Activated T-helper 17 cell treated with anti-CD3 and anti-CD28 coated beads, Interleukin-2, amount 50 U/mL, for 72 hours (primary cell): ENCODE measurements at places on chromosomes 12 and 14.

- no peak for ATAC-seq
Observed at GRCh38 chr12:78559416-78559815, 305.2 kb upstream of the SYT1 start.

DNA sequence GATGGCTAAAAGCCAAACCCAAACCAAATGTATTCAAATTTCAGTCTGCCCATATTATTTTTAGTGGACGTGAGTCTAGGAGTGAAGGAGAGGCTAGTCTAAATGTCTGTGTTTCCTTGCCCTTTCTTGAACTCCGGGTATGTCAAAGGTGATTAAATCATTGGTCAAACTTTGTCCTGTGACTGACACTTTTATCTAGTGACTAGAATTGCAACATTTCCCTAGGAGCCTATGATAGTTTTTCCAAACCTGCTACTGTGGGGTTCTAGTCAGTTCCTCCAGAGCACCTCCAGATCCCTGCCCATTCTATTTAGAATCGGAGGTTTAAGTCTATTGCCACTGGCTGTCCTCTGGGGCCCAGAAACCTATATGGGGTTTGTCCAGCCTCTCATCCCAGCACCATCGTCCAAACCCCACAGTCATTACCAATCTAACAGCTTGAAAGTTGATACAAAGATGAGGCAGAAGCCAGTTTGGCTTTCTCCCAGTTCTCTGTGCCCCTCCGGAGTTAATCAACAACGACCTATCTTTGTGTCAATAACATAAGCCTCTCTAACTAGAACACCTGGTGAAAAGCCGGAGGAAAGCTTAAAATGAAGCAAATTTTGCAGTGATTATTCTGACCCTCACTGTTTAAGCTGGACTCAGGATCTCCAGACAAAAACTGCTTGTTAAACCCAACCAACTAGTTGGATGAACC, 306.7 kb downstream of the ZFP36L1 start:
- no peak for ATAC-seq

GRCh38 chr12:13000616-13000924, 505 bp upstream of the HEBP1 start:
- peak; percentile 51 for ATAC-seq

- no peak for ATAC-seq
Observed at GRCh38 chr14:78752518-78753188, 582.5 kb downstream of the NRXN3 start.

DNA sequence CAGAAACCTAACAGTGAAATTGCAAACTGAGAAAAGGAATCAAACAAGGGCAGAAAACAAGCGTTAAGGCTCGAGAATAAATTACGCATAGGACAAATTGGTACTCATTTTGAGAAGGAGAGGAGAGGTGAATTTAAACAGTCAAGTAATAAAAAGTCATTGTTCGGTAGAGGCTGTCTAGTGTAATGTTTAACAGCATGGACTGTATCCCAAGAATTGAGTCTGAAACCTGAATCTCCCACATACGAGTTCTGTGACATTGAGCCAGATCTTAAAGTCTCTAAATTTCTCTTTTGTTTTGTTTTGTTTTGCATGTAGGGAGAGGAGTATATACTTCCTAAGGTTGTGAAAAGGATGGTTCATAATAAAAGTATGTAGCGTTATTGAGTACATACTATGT, 216.5 kb upstream of the BTG1 start:
- no peak for ATAC-seq

GRCh38 chr14:102532204-102532658, 22.7 kb upstream of the ANKRD9 start:
- ATAC-seq, result no peak

DNA sequence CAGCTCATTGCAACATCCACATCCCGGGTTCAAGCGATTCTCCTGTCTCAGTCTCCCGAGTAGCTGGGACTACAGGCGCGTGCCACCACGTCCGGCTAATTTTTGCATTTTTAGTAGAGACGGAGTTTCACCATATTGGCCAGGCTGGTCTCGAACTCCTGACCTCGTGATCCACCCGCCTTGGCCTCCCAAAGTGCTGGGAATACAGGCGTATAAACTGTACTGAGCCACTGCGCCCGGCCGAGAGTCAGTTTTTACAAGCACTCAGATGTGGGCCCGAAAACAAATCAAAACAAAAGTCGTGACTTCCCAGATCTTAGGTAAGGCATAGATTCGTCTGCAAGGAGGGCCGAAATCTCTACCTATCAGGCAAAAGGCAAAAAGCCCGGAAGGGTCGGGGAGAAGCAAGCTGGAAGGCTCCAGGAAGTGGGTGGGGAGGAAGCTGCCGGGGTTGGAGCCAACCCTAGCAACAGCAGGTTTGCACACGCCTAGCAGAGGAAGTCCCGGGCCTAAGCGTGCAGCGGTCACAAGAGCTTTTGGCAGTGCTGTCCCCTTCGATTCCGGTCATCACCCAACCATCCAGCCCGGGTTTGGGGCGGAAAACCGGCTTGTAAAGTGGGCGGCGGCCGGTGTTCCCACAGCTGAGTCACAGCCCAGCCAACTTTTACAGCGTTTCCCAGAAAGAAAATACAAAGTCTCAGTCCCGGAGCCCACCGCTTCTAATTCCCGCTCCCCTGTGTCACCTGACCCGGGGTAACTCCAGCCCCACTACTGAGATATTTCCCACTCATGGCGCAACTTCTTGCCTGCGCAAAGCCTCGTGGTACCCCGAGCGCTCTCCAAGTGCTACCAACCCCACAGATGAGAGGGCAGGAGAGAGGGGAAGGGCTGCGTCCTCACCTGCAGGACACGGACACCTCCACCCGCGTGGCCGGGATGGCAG, 583 bp downstream of the CPNE8 start:
- peak; percentile 68 for ATAC-seq

DNA sequence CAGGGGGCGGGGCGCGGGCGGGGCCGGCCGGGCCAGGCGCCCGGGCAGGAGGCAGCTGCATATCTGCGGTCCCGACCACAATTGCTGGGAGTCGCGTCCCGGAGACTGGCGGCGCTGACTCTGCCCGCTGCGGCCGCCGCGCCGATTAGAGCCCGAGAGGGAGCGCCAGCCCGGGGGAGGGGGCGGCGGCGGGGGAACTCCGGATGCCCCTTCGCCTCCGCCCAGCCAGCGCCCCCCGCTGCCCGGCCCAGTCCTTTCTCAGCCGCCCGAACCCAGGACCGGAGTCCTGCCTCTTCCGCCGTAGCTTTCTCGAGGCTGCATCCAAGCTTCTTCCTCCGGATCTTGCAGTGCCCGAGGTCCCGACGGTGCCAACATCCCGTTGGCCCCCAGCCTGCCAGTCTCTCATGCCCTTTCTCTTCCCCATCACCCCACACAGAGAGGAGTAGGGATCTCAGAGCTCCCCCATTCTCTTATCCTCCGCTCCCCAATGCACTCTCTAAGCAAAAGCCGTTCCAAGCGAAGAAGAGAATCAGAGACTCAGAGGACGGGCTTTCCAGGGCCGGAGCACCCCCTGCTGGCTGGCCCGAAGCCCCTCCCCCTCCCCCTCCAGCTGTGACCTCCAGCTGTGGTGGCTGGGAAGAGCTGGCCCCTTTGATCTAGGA, 8.8 kb upstream of the SP7 start:
- ATAC-seq, result peak; percentile 90

GRCh38 chr14:33851366-33851765, 99.5 kb downstream of the EGLN3 start:
- no peak for ATAC-seq

- no peak for ATAC-seq
Observed at GRCh38 chr12:124034297-124034696, 61.3 kb downstream of the ZNF664 start.

GRCh38 chr12:40253936-40254335, 29.1 kb downstream of the LRRK2 start:
- no peak for ATAC-seq

- peak; percentile 60 for ATAC-seq
Observed at GRCh38 chr12:66251049-66251448, 51.2 kb upstream of the HELB start.

GRCh38 chr12:118645219-118645618, 268.9 kb downstream of the SUDS3 start:
- no peak for ATAC-seq

- no peak for ATAC-seq
Observed at GRCh38 chr14:71651228-71651627, 281.0 kb upstream of the RGS6 start.

DNA sequence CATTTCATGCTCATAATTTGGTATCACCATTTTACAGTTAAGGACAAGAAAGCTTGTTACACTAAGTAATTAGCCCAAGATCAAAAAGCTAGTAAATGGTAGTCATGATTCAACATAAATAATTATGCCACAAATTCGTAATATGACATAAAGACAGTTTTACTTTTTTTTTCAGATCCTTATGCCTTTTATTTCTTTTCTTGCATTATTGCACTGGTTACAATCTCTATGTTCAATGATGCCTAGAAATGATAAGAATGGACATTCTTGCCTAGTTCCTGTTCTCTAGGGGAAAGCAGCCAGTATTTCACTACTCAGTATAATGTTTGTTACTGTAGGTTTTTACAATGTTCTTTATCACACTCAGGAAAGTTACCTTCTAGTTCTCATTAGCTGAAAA, 106.4 kb upstream of the ARHGAP5 start:
- ATAC-seq, result no peak

DNA sequence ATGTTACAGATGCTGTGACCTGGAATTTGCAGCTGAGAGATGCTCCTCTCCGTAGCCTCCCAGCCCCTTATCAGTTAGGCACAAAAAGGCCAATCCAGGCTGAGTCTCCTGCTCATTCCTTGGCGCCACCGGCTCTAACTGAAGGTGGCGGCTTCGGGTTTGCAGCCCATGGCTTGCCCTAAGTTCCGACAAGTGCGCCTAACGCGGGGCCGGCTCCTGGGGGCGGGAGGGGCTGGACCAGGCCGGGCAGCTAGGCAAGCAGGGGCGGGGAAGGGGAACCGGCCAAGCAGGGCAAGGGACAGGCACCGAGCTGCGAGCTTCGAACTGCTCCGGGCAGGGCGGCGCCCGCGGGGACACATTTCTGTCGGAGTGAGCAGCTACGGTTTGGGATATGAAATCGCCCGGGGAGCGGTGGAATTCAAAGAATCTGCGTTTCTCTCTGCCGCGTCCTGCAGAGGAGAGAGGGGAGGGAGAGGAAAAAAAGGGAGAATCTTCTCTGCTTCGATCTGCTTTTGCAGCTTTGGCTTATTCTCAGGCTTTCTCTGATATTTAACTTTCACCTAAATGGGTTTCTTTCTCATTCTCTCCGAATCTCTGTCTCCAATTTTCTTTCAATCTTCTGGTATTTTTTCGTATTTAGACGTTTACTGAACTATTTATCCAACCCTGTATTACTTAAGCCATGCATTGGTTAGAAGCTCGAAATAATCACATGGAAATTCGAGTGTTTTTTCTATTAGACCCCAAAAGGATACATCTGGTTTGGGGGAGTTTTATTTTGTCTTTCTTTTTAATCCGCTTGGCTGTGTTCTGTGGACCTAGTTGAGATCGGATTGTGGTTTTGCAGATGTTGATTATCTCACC, 1.6 kb upstream of the HOXC12 start:
- ATAC-seq, result no peak

- ATAC-seq, result no peak
Observed at GRCh38 chr12:65098364-65098763, 22.7 kb downstream of the WIF1 start.

GRCh38 chr12:123614110-123614509, 12.2 kb downstream of the DDX55 start:
- ATAC-seq, result no peak

DNA sequence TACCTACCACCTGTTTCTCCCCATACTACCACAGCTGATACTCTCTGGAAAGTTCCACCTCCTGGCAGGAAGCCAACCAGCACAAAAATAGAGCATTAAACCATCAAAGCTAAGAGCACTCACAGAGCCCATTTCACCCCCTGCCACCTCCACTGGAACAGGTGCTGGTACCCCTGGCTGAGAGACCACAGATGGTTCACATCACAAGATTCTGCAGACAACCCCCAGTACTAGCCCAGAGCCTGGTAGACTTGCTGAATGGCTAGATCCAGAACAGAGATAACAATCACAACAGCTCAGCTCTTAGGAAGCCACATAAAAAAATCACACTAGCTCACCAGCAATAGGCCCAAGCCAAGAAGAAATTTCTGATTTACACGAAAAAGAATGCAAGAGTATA, 855.2 kb downstream of the FSCB start:
- ATAC-seq, result no peak

- no peak for ATAC-seq
Observed at GRCh38 chr14:61229475-61229888, 51.7 kb downstream of the TMEM30B start.

DNA sequence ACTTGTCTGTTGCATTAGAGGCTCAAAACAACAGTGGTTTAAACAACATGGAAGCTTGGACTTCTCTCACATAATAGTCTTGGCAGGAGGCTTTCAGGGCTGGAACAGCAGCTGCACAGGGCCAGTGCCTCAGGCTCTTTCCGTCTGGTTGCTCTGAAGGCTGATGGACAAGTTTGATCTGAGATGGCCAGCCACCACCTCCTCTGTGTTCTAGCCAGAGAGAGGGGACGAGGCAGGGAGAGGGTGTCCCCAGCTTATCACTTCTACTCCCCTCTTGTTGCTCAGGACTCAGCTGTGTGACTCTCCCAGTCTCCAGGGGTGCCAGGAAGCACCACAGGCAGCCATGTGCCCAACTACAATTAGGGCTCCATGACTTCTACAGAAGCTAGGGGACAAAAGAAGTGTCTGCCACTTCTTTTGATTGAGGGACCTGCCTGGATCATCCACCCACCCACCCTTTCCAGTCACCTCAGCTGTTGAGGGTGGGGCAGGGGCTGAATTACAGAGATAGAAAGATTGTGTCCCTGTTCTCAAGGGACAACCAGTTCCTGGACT, 46.6 kb downstream of the SMIM41 start:
- ATAC-seq, result no peak

DNA sequence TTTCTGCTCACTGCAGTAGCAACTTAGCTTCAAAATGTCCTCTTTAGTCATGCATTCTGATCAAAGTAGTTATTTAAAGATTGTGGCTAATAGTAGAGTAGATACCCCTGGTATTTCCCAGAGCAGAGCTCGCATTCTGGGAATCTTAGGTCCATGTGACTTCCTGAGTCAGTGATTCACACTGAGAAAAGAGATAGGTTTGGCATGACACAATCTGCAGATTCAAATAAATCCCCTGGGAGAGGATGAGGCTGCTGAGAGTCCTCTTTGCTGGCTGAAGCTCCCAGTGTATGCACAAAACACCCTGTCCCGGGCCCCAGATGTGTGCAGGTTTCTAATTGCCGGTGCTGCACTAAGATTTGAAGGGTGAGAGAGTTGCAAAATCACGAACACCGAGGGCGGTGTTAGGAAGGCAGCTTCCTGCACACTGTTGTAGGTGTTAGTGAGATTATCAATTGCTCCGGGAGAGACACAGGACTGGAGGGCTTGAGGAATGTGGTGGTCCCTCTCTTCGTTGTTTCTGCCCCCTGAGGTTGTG, 233.2 kb downstream of the NRXN3 start:
- ATAC-seq, result no peak

- ATAC-seq, result no peak
Observed at GRCh38 chr14:53333809-53334208, 180.7 kb upstream of the DDHD1 start.
